Testis (tissue), 5 donors: ENCODE measurements at places on chromosomes 13 and 19.
A peak's percentile ranks its signal among the peaks of the same experiment; 100 is the strongest.

- DNase-seq, result no peak
Observed at GRCh38 chr19:8600816-8601215, 9.7 kb downstream of the ADAMTS10 start.

GRCh38 chr19:32223595-32224370 is 121.6 kb upstream of the ZNF507 start:
- no peak for DNase-seq

- no peak for DNase-seq
Observed at GRCh38 chr13:89363144-89363543, 1692.0 kb downstream of the SLITRK5 start.

DNA sequence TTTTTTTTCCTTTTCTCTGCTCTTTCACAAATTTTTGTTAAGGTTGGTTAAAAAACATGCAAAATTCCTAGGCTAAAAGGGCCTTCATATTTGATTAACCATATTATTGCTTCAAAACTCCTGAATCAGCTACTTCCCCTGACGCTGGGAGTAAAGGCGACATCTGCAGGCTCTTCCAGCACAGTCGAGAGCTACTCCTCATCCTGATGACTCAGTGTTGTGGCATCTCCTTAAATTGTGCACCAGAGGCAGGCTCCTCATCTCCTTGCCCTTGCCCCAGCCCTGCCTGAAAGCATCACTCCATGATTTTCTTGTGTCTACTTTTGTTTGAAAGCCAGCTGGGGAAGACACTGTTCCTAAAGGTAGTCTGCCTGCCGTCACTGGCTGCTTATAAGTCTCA is 24.5 kb upstream of the SOX1 start:
- no peak for DNase-seq

DNA sequence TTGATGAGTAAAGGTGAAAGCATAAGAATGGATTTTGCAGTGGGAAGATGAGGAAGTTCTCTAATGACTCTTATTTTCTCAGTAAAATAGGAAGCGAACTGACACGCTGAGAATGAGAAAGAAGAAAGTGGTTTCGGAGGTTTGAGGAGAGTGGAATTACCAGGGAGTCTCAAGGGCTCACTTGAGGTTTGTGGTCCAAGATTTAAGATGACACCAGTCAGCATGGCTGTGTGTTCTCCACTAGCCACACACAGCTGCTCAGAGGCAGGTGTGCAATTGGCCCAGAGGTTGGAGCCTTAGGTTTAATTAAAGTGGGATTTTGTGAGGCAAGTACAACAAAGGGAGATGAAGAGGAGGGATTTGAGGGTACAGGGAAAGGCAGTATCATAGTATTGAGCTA is 99.6 kb upstream of the NBEA start:
- no peak for DNase-seq

DNA sequence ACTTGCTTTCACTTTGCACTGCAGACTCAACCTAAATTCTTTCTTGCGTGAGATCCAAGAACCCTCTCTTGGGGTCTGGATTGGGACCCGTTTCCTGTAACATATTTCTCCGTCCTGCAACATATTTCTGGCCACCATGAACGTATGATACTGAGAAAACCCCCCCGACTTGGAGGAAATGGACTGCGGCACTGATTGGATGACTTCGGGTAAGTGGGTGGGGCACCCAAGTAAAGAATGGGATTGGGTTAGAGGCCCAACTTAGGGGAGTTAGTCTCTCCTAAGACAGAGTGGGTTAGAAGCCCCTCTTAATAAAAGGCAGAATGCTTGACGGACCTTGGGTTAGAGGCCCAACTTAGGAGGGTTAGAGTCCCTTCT is 690.4 kb downstream of the UQCRFS1 start:
- DNase-seq, result no peak

GRCh38 chr13:64871742-64872141 is 2358.4 kb downstream of the PCDH9 start:
- no peak for DNase-seq

DNA sequence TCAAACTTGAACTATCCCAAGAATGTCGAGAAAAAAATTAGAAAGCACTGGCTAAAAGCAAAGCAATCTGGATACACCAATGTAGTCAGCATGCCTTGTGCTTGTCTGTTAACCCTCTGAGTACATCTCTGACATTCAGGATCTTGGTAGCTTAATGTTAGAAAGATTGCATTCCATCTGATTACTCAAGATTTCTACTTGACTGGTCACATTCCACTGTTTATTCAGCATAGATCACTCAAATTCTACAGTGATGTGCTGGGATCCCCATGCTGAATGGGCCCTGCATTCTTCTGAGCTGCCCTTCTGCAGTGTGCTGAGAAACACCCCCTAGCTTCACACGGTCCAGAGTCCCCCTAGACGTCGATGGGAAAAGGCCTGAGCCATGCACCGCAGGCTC is 295.4 kb upstream of the MAB21L1 start:
- DNase-seq, result no peak

- no peak for DNase-seq
Observed at GRCh38 chr19:4224470-4224869, 4.9 kb upstream of the EBI3 start.

DNA sequence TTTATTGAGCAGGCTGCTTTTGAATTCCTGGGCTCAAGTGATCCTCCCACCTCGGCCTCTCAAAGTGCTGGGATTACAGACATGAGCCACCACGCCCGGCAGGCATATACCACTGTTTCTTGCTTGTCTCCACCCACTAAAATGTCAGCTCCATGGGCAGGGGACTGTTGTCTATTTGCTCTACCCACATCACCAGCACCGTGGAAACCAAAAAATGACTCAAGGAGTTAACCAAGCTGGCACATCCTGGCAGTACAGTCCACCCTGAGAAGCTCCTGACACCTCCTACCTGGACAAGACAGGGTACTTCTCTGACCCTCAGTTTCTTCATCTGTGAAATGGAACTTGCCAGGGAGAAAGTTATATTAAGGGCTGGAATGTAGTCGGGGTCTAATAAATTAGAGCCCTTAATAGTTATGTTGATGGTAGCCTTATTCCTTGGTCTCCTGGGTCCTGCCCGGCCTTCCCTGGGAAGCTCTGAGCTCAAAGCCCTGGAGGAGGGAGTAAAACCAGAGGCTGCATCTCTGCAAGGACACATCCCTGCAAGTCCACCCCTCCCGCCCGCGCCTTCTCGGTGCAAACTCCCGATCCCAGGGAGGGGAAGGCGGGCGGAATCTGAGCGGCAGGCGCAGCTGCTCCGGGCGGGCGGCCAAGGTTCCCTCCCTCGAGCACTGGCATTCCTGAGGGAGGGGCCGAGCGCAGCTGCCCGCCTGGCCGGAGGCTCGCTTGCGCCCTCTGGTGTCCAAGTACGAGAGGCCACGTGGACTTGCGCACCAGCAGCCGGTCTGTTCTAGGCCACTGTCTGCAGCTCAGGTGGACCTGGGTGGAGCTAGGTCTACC is 14.1 kb downstream of the RDH8 start:
- DNase-seq, result peak; percentile 96

- no peak for DNase-seq
Observed at GRCh38 chr13:60562096-60562780, 165.2 kb downstream of the TDRD3 start.

DNA sequence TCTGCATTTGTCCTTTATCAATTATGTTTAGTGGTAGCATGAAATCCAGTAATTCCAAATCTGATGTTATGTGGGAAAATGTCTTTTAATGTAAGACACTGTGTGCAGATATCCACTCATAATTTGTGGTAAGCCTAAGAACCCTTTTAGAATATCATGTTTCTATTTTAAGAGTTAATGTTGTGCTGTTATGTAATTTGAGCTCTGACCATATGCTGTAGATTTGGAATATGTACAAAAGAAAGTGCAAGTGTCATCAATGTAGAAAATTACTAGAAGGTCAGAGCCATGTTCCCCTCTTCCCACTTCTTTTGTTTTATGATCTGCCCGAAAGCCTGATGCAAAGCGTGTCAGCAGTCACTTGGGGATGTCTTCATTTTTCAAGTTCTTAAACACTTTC is 44.5 kb downstream of the SCEL start:
- DNase-seq, result no peak

DNA sequence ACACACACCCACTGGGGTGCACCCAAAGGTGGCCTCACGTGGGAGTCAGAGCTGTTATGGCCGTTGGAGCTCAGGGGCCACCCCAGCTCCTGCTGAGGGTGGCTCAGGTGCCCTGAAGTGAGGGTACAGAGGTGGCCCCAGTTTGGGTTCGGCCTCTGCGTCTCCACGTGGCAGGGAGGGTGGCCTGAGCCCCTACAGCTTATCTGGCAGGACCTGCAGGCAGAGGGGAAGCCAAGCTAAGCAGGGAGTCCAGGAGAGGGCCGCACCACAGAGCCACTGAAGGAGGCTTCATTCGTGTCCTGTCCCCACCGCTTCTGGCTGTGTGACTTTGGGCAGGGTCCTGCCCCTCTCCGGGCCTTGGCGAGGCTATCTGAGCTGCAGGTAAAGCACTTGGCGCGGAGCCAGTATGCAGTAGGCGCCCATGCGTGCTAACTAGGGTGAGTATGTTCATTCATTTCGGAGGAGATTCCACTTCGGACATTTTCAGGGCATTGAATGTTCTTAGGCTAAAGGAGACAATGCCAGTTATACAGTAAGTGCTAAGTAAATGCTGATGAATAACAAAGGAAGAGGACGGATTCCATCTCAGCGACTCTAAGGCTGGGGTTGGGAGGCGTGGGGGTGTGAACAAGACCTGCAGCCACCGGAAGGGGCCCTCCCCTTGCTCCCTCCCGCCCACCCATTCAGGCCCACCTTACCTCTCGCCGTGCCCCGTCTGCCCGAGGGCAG is 4.9 kb downstream of the REX1BD start:
- DNase-seq, result no peak

GRCh38 chr19:2109046-2109864 is 12.5 kb downstream of the IZUMO4 start:
- DNase-seq, result no peak

DNA sequence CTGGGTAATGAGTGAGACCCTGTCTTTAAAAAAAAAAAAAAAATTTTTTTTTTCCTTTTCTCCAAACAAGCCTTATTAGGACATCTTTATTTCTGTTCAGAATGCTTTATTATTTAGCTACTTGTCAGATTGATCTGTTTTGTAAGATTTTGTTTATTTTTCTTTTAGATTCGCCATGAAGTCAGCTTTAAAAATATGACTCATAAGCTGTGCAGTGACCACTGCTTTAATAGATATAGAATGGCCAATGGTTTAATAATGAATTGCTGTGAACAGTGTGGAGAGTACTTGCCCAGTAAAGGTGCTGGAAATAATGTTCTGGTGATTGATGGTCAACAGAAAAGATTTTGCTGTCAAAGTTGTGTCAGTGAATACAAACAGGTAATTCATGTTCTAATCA is 47.7 kb downstream of the ZMYM2 start:
- no peak for DNase-seq

DNA sequence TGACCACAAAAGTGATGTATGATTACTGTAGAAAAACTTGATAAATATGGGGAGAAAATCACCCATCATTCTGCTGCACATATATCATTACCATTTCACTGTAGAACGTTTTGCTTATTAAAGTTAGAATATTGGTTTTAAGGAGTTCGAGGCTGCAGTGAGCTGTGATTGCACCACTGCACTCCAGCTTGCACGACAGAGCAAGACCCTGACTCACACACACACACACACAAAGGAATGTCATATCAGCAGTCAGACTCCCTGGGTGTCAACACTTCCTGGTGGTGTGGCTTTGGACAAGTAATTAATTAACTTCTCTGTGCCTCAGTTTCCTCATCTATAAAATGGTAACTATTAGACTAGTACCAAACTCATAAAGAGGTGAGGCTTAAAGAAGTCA is 11.3 kb upstream of the PNMA8A start:
- no peak for DNase-seq

DNA sequence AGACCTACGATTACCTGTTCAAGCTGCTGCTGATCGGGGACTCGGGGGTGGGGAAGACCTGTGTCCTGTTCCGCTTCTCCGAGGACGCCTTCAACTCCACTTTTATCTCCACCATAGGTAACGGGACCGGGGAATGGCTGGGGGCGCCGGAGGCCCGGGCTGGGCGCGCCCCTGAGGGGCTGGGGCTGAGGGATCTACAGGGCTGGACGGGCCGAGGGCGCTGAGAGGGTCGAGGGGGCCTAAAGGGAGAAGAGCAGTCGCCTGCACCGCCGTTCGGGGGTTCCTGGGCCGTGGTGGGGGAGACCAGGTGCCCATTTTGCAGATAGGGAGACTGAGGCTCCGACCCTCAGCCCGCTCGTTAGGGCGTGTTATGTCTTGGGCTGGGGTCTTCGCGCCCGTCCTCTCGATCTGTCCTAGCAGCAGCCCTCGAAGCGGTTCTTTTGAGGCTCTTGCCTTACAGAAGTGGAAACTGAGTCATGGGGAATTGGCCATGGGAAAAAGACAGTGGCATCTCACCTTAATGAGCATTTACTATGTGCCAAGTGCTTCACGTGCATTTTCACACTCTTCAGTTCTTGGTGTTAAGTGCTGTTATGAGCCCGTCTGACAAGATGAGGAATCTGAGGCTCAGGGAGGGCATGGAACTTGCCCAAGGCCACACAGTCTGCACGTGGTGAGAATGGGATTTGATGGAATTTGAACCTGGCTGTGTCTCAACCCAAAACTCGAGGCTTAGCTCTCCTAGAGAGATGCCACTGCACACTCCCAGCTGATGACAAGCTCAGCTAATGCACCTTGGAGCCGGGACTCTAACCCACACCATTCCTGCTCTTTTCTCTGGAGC is 442 bp downstream of the RAB8A start:
- no peak for DNase-seq

GRCh38 chr19:33402421-33403220 is 29.1 kb downstream of the CEBPG start:
- no peak for DNase-seq

- DNase-seq, result no peak
Observed at GRCh38 chr19:47257411-47258169, 1.3 kb downstream of the CCDC9 start.

- DNase-seq, result no peak
Observed at GRCh38 chr13:113373811-113374485, 10.0 kb upstream of the GRTP1 start.

GRCh38 chr13:112845511-112846144 is 123.4 kb upstream of the MCF2L start:
- DNase-seq, result no peak

- peak; percentile 93 for DNase-seq
Observed at GRCh38 chr13:102845630-102846260, at the start of gene ERCC5. ERCC5 (plus strand) TSS chr13:102846032; CDS start chr13:102846267, 235 bp downstream.

DNA sequence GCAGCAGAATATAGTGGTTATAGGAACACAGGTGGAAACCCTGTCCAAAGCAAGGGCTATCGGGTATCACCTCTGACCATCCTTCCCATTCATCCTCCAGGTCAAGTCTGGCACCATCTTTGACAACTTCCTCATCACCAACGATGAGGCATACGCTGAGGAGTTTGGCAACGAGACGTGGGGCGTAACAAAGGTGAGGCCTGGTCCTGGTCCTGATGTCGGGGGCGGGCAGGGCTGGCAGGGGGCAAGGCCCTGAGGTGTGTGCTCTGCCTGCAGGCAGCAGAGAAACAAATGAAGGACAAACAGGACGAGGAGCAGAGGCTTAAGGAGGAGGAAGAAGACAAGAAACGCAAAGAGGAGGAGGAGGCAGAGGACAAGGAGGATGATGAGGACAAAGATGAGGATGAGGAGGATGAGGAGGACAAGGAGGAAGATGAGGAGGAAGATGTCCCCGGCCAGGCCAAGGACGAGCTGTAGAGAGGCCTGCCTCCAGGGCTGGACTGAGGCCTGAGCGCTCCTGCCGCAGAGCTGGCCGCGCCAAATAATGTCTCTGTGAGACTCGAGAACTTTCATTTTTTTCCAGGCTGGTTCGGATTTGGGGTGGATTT is 2.1 kb upstream of the RAD23A start:
- DNase-seq, result no peak

- no peak for DNase-seq
Observed at GRCh38 chr19:5956728-5957127, 21.2 kb downstream of the RANBP3 start.
